ENCODE measurements at places on chromosomes 2 and 18. TPM values are rescaled to one million over a fixed set of nuclear protein-coding genes. Genes with fewer than 3 reads are reported as not detected.

CAVIN2 gene
- 2.2 TPM for total RNA-seq

MTERF4 gene
- total RNA-seq = 70.4 TPM

C2orf80 gene
- total RNA-seq = 21.0 TPM

SNORC gene
- 2.8 TPM for total RNA-seq

CNTNAP5 gene
- 65.1 TPM for total RNA-seq

HS6ST1 gene
- total RNA-seq = 81.7 TPM
